Activated naive CD4-positive, alpha-beta T cell treated with Interleukin-2 at 50 U/mL for 16 hours (primary cell): ENCODE measurements at places on chromosomes 4 and X.

GRCh38 chr4:7068279-7068842 is 497 bp upstream of the GRPEL1 start:
- no peak for DNase-seq

GRCh38 chr4:8908206-8908893 is 36.7 kb upstream of the HMX1 start:
- no peak for DNase-seq

- no peak for DNase-seq
Observed at GRCh38 chr4:26842911-26843310, 17.7 kb upstream of the STIM2 start.

- DNase-seq, result no peak
Observed at GRCh38 chr4:20408611-20409010, 156.9 kb downstream of the SLIT2 start.

DNA sequence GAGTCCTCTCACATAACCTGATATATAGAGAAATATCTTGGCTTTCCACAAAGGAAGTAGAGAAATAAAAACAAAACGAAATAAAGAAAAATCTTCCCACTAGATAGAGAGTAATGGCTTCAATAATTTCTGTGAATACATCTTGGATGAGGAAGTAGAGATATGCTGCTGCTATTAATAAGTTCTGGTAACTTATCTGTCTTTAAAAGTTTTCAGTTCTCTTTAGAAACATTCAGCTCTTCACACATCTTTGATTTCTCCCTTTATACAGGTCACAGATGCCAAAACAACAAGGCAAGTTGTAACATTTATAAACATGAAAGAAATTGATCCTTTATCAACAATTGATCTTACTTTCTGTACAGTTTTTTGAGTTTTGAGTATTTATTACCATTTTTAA is 615.8 kb downstream of the TRAM1L1 start:
- no peak for DNase-seq

- DNase-seq, result no peak
Observed at GRCh38 chr4:56537147-56537546, 31.6 kb downstream of the ARL9 start.

- no peak for DNase-seq
Observed at GRCh38 chr4:40990236-40990898, 224.0 kb downstream of the APBB2 start.

DNA sequence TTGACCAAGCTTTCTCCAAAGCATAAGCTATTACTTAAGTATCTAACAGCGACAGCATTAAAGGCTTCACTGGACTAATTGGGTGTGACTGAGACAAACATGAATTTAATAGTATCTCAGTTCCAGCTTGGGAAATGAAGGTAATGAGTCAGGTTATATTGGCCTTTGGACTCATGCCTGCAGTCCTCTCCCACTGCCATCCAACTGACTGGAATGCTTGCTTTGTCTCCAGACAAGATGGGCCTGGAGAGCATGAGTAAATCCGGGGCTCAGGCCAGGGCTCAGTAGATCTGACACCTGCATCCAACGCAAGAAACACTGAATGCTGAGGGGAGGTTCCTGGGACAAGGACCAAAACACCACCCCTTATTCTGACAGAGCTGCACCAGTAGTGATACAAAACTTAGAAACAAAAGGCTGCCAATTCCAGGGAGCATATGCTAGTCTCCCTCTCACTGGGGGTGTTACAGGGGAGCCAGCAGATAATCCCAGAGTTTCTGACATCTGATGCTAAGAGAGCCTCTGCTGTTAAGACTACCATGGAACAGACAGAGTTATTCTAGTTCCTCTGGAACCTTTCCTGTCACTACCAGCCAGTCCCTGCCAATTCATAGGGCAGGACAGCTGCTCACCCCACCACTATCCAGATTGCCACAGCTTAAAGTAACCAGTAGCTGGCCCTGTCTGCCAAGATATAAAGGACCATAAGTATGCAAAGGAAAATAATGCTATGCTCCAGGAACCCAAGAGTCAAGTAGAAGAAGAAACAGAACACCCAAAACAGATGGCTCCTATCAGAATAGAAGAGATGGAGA is 293.8 kb downstream of the IQCM start:
- no peak for DNase-seq

DNA sequence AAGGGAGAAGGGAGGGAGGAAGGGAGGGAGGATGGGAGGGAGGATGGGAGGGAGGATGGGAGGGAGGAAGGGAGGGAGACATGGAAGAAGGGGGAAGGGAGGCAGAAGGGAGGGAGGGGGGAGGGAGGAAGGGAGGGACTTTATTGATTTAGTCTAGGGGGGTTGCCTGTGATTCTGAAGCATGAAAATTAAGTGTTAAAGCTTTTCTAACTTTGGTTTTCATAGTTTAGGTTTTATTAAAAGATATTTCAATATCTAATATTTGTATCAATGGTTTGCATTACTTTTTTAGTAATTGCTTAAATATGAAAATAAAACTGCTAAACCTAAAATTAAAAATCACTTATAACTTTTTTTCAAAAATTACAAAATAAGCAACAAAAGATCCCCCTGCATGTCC is 2.4 kb downstream of the PALLD start:
- DNase-seq, result no peak

DNA sequence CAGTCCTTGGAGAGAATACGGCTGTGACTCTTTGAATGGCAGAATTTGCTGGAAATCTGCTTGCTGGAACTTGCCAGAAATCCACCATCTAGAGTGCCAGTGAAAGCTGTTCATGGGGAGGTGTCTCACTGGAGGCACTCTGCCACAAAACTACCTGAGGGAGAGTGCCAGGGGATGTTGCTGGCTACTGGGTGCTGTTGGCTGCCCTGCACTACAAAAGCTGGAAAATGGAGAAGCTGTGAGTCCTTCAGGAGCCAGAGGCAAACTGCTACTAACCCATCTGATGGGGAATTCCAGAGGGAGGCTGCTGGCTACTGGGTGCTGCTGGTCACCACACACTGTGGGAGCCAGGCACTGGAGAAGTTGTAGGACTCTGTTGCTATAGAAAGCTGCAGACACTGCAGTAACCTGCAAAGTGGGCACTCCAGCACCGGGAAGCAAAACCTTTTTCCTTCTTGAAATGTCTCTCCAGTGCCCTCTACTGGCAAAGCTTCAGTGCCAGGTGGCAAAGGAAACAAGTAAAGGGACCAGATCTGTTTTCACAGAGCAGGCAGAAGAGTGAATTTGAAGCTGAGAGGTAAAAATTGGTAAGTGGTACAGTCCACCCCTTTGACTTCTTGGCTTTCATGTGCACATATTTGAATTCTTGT is 47.8 kb upstream of the HSD17B10 start:
- peak; percentile 40 for DNase-seq

- peak; percentile 1 for DNase-seq
Observed at GRCh38 chrX:119726900-119727555, 31.4 kb upstream of the SOWAHD start.

GRCh38 chr4:35608205-35608604 is 636.1 kb downstream of the ARAP2 start:
- DNase-seq, result no peak

GRCh38 chrX:149032449-149032848 is 472.7 kb downstream of the IDS start:
- no peak for DNase-seq

DNA sequence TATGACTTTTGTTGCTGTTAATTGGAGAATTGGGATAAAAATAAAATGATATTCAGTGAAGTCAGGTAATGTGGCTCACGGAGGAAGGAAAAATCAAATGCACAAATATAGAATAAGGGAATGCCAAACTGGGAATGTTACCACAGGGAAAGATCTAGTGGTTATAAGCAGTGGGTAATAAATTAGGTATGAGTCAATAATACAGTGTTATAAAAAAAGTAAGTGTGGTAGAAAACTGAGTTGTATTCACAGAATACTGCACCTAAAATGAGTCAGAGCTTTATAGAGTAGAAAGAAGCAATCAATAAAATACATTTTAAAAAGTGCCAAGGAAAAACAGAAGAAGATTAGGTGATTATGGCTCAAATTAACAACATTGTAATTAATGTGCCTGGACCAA is 34.5 kb downstream of the INTS12 start:
- DNase-seq, result no peak

DNA sequence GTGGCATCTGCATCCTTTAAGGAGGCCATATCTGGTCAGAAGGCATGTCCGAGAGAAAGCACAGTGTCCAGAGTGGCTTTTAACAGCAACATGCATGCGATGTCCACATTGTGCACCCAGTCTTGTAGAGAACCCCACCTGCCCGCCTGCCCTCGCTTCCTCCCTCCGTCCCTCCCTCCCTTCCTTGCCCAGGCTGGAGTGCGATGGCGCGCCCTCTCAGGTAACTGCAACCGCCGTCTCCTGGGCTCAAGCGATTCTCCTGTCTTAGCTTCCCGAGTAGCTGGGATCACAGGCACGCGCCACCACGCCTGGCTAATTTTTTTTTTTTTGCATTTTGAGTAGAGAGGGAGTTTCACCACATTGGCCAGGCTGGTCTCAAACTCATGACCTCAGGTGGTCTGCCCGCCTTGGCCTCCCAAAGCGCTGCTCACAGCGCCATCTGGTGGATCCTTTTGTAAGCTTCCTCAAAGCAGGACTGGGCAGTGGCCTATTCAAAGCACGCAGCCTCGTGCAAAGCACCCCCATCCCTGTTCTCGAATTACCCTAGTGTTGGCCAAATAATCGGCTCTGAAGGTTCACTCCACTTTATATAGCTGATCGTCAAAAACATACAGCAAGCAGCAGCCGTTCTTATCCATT is 15.0 kb downstream of the BRCC3 start:
- peak; percentile 43 for DNase-seq

- no peak for DNase-seq
Observed at GRCh38 chr4:83028976-83029375, 6.0 kb upstream of the COPS4 start.

- DNase-seq, result no peak
Observed at GRCh38 chr4:21692241-21692640, 256.3 kb downstream of the KCNIP4 start.

- DNase-seq, result no peak
Observed at GRCh38 chr4:68904786-68905185, 46.8 kb downstream of the UGT2A3 start.

DNA sequence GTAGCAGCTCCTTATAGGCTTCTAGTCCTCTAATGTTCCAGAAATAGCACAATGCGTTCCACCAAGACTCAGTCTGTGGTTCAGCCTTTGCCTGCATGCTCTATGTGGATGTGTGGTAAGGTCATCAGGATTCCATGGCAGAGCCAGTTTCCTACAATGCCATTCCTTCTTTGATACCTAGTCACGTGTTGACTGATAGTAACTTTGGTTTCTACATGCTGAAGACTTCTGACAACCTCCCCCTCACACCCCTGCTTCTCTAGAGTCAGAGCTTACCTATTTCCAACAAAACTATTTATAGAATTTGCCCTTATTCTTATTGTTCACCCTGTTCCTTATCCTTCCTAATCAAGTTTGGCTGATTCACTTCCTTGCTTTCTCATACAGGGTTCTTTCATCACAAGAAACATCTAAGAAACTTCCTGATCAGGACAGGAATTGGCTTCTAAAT is 81.1 kb downstream of the CT47B1 start:
- no peak for DNase-seq

- no peak for DNase-seq
Observed at GRCh38 chrX:68912113-68912512, 83.3 kb downstream of the EFNB1 start.

GRCh38 chrX:155148724-155149537 is 67.3 kb upstream of the VBP1 start:
- DNase-seq, result peak; percentile 6

- no peak for DNase-seq
Observed at GRCh38 chr4:125440814-125441213, 126.1 kb downstream of the FAT4 start.

- DNase-seq, result no peak
Observed at GRCh38 chrX:42499620-42500019, 278.3 kb downstream of the PPP1R2C start.

DNA sequence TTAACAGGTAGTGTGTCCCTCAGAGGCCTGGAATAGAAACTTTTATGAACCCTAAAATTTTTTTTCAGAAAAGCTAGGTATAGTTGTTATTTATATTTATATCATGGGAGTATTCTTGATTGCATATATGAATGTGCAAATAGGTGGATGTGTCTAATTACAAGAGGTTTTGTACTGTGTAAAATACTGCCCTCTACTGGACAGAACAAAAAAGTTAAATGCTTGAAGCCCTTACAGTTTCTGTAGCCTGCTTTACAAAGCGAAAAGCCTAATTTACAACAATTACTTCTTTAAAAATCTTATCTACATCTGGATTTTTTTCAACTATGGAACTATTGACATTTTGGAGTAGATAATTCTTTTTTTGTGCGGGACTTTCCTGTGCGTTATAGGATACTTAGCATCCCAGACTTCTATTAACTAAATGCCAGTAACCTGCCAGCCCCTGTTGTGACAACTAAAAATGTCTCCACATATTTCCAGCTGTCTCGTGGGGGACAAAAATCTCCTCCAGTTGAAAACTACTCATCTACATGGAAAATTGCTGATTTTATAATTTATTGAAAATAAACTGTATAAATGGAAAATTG is 35.1 kb downstream of the ENPEP start:
- no peak for DNase-seq

GRCh38 chrX:9626379-9626778 is 139.3 kb downstream of the GPR143 start:
- DNase-seq, result no peak

GRCh38 chr4:38360201-38360600 is 303.8 kb upstream of the KLF3 start:
- no peak for DNase-seq

DNA sequence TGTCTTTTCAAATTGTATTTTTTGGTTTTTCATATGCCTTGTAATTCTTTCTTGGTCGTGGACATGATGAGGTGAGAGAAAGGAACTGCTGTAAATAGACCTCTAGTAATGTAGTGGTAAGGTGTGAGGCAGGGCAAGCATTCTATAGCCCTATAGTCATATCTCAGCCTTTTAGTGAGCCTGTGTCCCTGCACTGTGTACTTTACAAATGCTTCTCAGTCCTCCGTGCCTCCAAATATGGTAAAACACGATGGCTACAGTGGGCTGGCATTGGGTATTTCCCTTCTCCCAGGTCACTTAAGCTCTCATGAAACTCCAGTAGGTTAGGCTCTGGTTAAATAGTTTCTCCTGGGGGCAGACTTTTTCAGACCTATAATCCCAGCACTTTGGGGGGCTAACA is 57.9 kb upstream of the PLS3 start:
- DNase-seq, result no peak

DNA sequence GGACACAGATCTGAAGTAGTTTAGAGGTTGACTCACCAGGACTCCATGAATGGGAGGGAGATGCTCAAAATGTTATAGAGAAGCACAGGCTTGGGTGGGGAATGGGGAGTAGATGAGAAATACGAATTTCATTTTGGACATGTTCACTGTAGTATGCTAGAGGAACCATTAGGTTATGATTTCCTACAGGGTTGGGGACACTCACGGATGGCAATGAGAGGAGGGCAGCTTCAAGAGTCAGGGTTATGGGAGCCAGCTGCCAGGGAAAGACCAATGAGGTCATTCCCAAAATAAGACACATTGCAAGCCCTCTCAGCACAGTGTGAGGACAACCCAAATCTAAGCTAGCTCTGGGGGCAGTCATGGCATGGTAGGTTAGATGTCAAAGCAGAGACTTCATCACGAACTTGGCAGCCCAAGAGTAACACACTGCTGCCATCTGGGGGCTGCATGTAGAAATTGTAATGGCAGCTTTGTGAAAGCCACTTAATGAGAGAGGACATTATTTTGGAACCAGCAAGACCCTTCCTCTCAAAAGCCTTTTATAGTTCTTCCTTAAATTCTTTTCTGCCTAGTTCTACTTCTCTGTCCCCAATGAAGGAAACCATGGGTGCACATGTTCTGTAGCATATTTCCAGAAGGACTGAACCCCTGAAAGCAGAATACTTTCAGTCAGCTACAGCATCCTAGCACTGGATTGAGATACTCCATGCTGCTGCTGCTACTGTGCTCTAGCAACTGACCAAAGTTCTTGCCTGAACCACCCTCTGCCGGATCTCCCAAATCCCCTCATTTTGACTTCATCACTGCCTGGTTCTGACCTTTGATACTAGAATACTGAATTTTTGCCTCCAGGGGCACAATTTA is 16.2 kb upstream of the ZCCHC12 start:
- DNase-seq, result peak; percentile 24
